ENCODE measurements at places on chromosomes 7 and 10.
A peak's percentile ranks its signal among the peaks of the same experiment; 100 is the strongest.

DNA sequence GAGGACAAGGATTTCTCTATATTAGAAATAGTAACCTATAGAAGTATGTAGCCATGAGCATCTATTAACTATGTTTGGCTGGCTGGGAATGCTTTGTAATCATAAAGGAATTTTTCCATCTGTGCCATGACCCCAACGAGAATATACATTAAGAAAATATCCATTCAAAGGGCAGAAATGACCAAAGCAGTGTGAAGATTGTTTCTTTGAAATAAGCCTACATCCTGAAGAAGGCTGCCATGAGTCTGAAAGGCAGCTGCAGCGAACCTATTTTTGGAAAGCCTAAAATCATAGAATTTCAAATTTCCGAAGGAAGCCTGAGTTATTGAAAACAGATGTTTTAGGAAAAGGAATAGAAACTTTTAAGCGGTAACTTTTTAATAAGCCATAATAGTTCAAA, 244.2 kb upstream of the FOXK1 start:
- H3K4me1 ChIP-seq, result no peaks in the 10 kb centered on the region
- H3K27ac ChIP-seq, result no peak overlapping the region
- no peak overlapping the region for H3K4me3 ChIP-seq
- no peaks in the 10 kb centered on the region for H3K36me3 ChIP-seq

DNA sequence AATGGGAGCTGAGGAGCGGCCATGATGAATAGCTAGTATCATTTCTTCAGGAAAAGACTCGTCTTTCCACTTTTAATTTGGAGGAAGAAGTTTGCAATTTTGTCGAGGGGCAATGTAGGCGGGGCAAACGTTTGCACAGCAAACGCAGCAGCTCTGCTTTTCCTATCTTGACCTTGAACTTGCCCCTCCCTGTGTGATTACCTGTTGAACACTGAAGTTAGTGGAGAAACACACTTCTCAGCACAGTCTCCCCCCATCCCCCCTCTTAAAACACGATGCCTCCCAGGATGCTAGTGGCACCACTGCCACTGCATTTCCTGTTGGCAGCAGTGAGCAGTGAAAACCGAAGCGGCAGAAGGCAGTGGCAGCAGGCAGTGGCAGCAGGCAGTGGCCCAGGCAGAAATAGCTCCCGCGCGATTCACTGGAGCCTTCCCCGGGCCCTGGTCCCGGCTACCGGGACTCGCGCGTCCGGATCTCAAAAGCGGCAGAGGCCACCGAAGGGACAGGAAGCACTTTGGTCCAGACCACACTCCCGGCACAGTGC, at the start of gene EPDR1:
Gene EPDR1, plus strand, starts transcription at position 336 of the 544 bp plus-strand sequence. CDS start 300 bp downstream, outside the sequence.
- no peak within 1 kb of the TSS for H3K27ac ChIP-seq
- H3K4me3 ChIP-seq, result peak within 1 kb of the TSS; percentile 77

DNA sequence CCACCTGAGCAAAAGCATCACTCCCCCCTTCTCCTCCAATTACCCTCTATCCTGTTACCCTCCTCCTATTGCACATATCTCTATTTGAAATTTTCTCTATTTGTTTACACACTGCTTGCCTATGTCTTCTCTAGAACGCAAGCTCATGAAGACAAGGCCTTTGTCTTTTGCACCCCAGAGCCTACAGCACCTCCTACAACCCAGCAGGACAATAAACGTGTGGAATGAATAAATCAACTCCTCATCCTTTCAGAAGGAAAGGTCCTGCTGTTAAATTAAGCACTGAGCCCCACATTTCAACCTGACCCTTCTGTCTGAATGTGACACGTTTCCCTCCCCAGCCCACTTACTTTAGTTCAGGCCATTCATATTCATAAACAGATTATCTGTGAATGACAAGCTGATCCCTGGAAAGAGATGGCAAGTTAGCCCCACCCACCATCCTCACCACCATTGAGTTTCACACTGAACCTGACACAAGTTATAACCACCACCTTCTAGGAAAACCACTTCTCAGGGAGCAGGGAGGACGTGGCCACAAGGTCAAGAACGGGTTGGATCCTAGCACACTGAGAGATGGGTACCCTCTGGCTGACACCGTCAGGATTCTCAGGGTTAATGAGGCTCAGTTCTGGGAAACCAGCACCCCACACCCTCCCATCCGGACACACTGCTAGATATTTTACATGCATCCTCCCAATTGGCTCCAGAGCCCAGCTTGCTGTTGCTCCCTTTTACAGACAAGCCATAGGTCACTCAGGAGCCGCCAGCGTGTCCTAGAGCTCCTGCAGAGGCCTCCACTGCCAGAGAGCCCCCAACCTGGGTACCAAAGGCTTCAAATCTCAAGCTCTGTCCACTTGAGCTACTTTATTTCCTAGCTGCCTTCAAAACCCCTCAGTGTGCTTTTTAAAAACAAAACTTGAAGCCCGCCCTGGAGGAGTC, 934 bp downstream of the PRTFDC1 start:
- no peaks in the 10 kb centered on the region for H3K27me3 ChIP-seq
- H3K4me1 ChIP-seq, result peaks cover 18% of the 10 kb centered on the region
- H3K36me3 ChIP-seq, result peaks cover 4% of the 10 kb centered on the region
- peak overlapping the region; percentile 84 for H3K4me3 ChIP-seq

DNA sequence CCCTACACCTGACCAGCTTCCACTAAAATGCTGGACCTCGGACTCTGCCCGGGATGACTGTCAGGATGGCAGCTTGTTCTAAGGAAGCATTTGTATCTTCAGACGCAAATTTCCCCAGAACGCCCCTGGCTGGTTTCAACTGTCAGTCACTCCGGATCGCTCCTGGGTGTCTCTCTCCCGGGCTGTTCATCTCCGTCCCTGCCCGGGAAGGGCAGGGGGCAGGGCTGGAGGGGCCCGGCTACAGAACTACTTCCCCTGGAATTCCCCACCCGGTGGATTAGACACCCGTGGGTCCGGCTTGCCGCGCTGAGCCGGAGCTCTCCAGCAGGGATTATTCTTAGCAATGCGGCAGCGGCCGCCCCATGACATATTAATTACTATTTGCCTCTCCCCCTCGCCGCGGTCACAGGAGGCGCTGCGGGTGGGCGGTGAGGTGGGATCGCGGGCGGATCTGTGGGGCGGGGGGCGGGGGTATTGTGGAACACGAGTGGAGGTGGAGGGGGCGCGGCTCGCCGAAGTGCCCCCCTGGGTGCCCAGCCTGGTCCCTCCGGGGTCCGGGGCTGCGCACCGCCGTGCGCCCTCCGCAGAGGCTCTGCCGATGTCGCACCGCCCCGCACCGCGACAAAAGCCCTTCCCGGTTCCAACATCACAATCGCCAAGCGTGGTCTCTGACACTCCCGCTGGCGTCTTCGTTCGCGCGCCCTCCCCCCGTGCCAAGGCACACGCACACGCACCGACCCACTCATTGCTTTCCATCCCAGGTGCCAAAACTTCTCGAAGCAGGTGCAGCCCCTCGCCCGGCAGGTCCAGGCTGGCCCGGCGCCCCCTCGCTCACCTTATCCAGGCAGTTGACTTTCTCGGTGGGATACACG, 276.1 kb upstream of the NEBL start:
- H3K4me3 ChIP-seq, result peak overlapping the region; percentile 66
- no peaks in the 10 kb centered on the region for H3K36me3 ChIP-seq
- H3K4me1 ChIP-seq, result peaks cover 5% of the 10 kb centered on the region
- DNase-seq, result peak; percentile 30

DNA sequence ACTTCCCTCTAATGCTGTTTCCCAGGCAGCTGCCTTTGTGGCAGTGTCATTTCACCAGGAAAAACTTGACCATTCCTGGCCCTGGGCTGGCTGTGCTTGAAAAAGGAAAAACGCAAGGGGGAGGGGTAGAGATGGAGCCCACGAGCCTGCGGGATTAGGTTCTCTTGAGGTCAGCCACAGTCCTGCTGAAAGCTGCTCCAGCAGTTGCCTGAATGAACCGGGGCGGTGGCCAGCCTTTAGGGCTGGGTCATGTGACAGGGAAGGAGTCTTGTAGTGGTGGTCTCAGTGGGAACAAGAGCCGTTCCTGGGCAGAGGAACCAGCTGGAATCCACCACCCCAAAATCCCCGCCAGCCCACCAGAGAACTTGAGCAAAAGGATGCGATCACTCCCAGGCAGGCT, 51.2 kb upstream of the LRRC4 start:
- H3K4me3 ChIP-seq, result no peak overlapping the region
- H3K4me1 ChIP-seq, result no peaks in the 10 kb centered on the region
- no peak overlapping the region for H3K27ac ChIP-seq
- H3K36me3 ChIP-seq, result peaks cover 1% of the 10 kb centered on the region

- H3K36me3 ChIP-seq, result no peaks in the 10 kb centered on the region
- H3K27me3 ChIP-seq, result no peaks in the 10 kb centered on the region
- no peaks in the 10 kb centered on the region for H3K4me1 ChIP-seq
- no peak for DNase-seq
Observed at GRCh38 chr7:19305698-19306097, 160.5 kb upstream of the FERD3L start.

DNA sequence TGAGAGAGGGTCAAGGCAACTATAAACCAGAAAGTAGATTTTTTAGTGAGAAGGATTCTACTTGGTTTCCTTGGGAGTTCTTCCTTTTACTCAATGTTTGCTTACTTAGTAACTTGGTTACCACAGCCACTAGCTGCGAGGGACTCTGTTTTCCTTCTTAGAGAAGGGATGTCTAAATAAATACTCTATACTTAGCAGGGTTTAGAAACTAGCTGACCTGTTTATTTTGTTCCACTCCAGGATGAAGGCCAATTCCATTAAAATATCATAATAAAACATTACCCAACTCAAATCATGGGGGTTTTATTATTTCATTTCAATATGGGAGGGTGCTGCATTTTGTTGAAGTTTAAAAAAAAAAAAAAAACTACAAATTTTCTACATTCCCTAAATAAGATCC, 87.3 kb downstream of the PPP1R3A start:
- H3K4me3 ChIP-seq, result no peak overlapping the region
- no peak for DNase-seq
- H3K36me3 ChIP-seq, result no peaks in the 10 kb centered on the region
- no peak overlapping the region for H3K27ac ChIP-seq

DNA sequence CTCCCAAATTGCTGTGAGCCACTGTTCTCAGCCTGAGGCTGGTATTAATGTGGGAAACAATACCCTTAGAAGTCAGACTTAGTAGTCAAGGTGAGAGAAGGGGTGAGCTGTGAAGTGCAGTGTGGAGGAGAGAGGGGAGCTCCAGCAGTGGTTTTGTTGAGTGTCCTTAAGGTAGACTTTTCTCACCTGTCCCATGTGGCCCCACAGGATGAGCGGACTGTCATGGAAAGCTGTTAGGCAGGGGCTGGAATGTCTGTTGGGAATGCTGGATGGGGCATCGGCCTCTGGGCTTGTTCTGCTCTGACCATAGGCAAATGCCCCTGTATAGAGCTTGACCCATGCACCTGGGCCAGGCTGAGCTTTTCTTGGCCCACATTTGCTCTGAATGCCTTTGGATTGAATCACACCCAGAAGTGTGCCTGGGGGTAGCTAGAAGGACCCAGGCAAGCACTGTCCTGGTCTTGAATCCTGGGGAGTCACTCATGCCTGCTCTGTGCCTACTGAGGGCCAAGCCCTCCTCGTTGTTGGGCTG, 36.3 kb upstream of the SH2D4B start:
- H3K4me1 ChIP-seq, result peaks cover 89% of the 10 kb centered on the region
- peaks cover 29% of the 10 kb centered on the region for H3K36me3 ChIP-seq
- H3K27ac ChIP-seq, result peak overlapping the region; percentile 81
- H3K27me3 ChIP-seq, result no peaks in the 10 kb centered on the region
- peak overlapping the region; percentile 14 for H3K4me3 ChIP-seq

Data from activated naive CD8-positive, alpha-beta T cell treated with anti-CD3 and anti-CD28 coated beads, Interleukin-2, amount 10 ng/mL, durations not matched to agents 7 days and 5 days (primary cell).